Stimulated activated CD8-positive, alpha-beta memory T cell treated with anti-CD3 and anti-CD28 coated beads, Interleukin-12 subunit alpha, Interleukin-12 subunit beta, amount 100 ng/mL, for 1 hour (primary cell): ENCODE measurements at places on chromosomes 1 and 21.

DNA sequence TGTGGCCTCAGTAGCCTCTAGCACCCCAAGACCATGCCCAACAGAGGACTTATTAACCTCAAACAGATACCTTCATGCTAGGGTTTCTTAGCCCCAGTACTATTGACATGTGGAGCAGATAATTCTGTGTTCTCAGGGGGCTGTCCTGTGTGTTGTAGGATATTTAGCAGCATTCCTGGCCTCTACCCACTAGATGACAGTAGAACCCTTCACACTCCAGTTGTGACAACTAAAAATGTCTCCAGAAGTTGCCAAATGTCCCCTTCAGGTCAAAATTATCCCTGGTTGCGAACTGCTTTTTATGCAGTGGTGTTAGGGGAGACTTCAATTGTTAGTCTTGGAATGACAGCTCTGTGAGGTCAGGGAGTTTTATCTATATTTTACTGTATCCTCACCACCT, 8.1 kb downstream of the KAZN start:
- no peak for DNase-seq

GRCh38 chr1:25924454-25924853, 18.2 kb upstream of the STMN1 start:
- DNase-seq: no peak

DNA sequence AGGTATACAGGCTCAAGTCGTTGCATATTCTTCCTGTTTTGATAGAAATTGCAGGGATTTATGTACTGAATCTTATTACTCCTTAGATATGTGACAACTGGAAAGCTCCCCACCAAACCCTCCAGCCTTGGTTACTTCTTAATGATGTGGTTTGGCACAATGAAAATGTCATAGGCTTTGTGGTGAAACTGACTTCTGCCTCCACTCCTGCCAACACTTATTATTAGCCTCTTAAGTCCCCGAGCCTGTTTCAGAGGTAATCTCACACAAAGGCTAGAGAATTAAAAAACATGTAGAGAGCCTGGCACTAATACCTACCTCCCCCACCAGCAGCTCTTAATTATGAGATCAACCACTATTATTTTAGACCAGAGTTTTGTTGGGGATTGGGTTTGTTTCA, 4.2 kb downstream of the COX20 start:
- no peak for DNase-seq

DNA sequence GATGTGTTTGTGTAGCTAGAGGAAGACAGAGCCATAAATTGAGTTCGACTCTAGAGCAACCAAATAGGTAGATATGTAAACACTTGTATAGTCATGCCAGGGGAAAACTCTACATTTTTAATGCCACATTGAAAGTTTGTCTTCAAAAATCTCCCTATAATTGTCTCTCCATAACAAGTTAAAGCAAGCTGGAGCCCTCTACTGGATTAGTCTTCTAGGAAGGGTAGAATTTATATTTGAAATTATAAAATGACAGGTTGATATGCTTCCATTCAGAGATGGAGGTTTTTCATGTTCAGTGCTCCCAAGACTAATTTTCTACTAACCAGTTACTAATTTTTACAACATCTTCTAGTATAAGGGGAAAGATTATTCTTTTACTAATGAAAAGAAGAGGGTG, 13.1 kb upstream of the COL24A1 start:
- DNase-seq: no peak

GRCh38 chr1:246550402-246550801, 15.7 kb downstream of the TFB2M start:
- DNase-seq: no peak

DNA sequence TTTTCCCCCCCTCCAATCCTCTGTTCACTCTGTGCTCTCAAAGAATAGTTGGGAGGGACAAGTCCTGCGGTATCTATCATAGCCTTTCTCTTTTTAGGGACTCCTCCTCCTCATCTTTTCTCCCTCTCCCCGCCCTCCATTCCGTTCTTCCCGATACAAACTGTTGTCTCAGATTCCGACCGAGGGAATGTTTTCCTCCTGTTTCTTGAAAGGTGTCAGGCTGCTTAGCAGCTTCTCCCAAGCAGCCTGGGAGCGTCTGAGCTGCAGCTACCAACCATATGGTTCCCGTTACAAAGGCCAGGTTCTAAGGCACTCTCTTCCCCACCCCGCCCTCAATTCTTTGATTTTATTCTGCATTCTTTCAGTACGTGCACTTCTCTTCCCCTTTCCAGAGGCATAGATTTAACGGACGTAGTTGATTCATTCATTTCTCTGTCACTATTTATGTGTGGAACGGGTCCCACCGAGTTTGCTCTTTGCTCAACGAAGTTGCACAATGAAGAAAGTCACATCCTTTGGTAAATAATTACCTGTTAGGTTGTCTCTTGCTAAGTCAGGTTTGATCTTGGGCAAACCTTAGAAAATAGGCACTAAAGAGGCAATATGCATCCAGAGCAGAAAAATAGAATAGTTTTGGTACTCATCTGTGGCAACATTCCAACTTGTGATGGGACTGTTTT, 2.8 kb downstream of the ADGRL2 start:
- DNase-seq: no peak
